ENCODE measurements at places on chromosomes 7 and 10.

DNA sequence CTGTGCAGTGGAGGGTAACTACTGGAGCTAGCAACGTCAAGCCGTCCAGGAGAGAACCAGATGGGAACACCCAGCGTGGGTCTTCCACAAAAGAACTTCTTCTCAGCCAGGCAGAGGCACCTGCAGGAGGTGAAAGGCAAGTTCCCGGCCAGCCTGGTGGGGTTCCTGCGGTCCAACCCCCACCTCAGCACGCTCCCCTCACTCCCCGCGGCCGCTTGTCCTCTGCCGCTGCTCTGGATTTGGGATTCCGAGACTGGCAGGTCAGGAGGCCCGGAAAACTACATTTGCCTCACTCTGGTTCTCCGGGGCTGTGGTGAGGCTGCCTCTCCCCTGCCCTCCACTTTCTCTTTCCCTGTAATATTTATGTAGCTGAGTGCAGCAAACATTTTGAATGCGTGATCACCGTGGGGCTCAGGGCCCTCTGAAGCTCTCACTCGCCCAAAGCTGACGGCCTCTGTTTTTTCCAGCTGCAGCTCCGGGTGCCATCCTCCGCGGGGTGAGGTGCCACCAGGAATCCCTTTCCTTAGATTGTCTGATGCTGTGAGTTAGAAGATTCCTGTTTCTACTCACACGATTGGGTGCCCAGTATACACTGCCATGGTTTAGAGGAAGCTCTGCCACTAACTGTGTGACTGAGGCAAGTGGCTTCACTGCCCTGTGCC, 366.9 kb downstream of the DNAJB6 start:
- DNase-seq = no peak

DNA sequence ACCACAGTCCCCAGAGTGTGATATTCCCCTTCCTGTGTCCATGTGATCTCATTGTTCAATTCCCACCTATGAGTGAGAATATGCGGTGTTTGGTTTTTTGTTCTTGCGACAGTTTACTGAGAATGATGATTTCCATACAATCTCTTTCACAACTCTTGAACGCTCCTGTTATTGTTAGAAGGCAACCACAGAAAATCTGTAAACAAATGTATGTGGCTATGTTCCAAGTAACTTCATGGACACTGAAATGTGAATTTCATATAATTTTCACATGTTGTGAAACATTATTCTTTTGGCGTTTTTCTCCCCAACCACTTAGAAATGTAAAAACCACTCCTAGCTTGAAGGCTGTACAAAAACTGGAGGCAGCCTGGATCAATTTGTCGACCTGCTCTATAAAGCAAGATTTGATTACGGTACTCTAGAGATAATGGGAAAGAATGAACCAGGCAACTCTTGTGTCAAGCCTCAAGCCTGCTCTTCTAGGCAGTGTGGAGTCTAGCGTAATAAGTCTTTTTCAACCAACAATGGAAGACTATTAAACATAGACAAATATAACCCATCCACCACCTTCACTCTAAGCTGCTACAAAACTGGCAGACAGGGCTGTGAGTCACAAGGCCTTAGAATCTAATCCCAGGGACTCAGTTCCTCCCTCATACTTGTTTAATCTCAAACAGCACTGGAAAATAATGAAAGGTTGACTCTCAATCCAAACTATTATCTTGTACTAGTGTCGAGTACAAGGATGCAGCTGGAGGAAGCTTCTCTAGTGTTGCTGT, 22.7 kb downstream of the ARL3 start:
- no peak for DNase-seq

GRCh38 chr7:93879356-93879755, 11.2 kb downstream of the TFPI2 start:
- DNase-seq = no peak

- DNase-seq = no peak
Observed at GRCh38 chr10:74677951-74678350, 148.4 kb upstream of the KAT6B start.

All from HL-60 (cell line).